Panc1 (cell line): ENCODE measurements at places on chromosomes 5 and 9. TPM values are rescaled to one million over a fixed set of nuclear protein-coding genes. Genes with fewer than 3 reads are reported as not detected.
A peak's percentile ranks its signal among the peaks of the same experiment; 100 is the strongest.

DNA sequence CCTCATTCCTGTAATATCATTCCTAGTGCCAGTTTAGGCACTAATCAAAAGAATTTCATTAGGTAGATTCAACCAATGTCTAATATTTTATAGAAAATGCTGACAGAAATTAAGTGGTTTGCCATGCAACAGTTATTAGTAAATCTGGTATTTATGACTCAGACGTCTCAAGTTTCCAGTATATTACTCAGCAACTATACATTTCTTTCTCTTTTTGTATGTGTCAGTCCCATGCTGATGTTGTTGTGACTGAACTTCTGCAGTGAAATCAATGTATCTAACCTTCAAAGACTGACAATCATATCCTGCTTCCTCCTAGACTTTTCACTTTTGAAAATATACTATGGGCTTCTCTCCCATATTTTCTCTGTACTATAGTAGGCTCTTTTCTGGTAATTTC, 822.5 kb downstream of the NR2F1-AS1 start:
- no peak overlapping the region for H3K4me3 ChIP-seq
- DNase-seq: no peak
- peak overlapping the region; percentile 39; the same call in 1 of the 2 replicates for H3K27ac ChIP-seq
- no peaks in the 10 kb centered on the region for H3K27me3 ChIP-seq

- no peaks in the 10 kb centered on the region; the same call in 1 of the 2 replicates for H3K36me3 ChIP-seq
- no peak for DNase-seq
- no peaks in the 10 kb centered on the region for H3K27me3 ChIP-seq
- no peak overlapping the region for H3K27ac ChIP-seq
Observed at GRCh38 chr5:82622205-82622604, 344.1 kb upstream of the RPS23 start.

- no peak for DNase-seq
- H3K36me3 ChIP-seq: no peaks in the 10 kb centered on the region
- H3K27ac ChIP-seq: no peak overlapping the region
Observed at GRCh38 chr9:128404560-128404959, 16.1 kb upstream of the CERCAM start.

DNA sequence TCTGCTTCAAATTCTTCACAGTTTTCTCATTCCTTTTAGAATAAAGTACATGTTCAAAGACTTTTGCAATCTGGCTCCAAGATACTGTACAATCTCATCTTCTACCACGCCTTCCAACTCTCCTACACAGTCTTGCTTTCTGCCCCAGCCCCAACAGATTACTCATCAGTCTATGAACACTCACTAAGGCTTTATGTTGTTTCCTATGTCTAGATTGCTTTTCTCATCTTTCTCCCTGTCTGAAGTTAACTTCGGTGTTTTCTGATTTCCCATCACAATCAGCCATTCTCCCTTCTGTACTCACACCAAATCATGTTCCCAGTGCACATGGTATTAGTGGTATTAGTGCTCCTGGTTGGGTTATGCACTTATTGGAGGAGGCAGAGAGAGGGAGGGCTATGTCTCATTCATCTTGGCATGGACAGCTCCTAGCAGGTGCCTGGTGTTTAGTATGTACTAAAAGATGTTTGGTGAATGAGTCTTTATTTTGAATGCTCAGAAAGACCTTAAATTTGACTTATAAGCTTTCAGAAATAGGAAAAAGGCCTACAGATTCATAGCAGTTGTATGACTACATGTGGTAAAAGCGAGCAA, 44.0 kb upstream of the ZNF608 start:
- no peak overlapping the region for H3K4me3 ChIP-seq
- no peaks in the 10 kb centered on the region for H3K27me3 ChIP-seq
- H3K27ac ChIP-seq: peak overlapping the region; percentile 60
- H3K4me1 ChIP-seq: no peaks in the 10 kb centered on the region; the same call in 1 of the 2 replicates
- no peak for DNase-seq
- H3K36me3 ChIP-seq: no peaks in the 10 kb centered on the region

DNA sequence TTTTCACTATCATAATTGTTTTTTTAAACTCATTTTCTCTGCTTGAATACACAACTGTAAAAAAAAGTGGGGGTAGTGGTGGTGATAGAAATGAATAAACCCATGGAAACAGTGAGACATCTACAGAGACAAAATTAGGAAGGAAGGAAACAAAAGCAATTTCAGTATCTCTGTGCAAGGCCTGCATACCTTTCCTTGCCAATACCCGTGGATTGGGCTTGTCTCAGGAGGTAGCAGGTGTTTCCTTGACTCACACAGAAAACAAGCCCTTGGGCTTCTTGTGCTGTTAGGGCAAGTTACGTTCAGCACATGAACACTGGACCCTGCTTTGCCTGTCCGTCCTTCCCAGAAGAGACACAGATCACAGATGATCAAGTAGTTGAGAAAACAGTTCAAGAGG, 372.2 kb downstream of the ZSWIM6 start:
- no peak for DNase-seq
- H3K27me3 ChIP-seq: peaks cover 8% of the 10 kb centered on the region; the same call in 1 of the 2 replicates
- no peak overlapping the region for H3K4me3 ChIP-seq
- no peak overlapping the region for H3K27ac ChIP-seq
- H3K4me1 ChIP-seq: no peaks in the 10 kb centered on the region

DNA sequence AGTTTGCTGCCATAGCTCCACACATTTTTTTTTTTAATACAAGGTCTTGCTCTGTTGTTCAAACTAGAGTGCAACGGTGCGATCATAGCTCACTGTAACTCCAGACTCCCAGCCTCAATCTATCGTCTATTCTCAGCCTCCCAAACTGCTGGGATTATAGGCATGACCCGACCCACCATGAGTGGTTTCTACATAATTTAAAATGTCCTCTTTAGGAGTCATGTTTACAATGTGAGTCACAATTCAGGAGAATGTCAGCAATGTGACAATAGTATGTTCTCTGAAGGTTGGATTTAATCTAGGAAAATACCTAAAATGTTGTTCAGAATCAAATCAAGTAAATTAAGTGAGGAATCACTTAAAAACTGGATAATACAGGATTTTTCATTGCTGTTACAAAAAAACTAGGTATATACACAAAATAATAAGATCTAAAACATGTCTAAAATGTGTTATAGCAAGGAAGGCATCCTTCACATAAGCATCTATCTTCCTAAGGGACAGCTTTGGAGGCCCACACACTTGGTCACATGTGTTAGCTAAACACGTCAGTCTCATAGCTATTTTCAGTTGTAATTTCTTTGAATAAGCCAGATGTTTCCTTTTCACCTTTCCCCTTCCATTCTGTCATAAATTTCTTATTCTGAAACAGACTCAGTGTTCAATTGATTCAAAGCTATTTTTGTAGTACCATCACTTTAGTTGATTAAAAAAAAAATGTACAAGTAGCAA, 30.0 kb upstream of the ELAVL2 start:
- no peak for DNase-seq
- no peaks in the 10 kb centered on the region for H3K4me1 ChIP-seq
- no peaks in the 10 kb centered on the region for H3K27me3 ChIP-seq
- no peak overlapping the region for H3K27ac ChIP-seq

DNA sequence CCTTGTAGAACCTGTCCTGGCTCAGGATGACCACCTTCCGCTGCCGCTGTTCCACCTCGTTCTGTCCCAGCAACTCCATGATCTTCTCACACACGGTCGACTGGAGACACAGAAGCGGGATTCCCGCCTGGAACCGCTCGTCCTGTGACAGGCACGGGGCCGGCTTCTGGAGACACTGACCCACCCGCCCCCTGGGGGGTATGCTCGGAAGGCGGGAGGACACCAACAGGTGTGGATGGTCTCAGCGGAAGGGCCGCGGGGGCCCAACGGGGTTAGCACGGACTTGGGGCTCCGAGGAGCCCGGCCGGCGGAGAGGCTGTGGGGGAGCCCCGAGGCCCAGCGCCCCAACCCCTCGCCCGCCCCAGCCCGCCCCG, 530 bp downstream of the UCK1 start:
- no peak for DNase-seq
- H3K36me3 ChIP-seq: no peaks in the 10 kb centered on the region
- H3K27ac ChIP-seq: peak overlapping the region; percentile 69
- peaks cover 11% of the 10 kb centered on the region for H3K4me1 ChIP-seq
- H3K4me3 ChIP-seq: peak overlapping the region; percentile 66
- no peaks in the 10 kb centered on the region for H3K27me3 ChIP-seq

GRCh38 chr5:178186427-178186826, 744 bp downstream of the GMCL2 start:
- no peak overlapping the region for H3K27ac ChIP-seq
- no peaks in the 10 kb centered on the region for H3K27me3 ChIP-seq
- no peaks in the 10 kb centered on the region for H3K4me1 ChIP-seq
- H3K36me3 ChIP-seq: no peaks in the 10 kb centered on the region

DNA sequence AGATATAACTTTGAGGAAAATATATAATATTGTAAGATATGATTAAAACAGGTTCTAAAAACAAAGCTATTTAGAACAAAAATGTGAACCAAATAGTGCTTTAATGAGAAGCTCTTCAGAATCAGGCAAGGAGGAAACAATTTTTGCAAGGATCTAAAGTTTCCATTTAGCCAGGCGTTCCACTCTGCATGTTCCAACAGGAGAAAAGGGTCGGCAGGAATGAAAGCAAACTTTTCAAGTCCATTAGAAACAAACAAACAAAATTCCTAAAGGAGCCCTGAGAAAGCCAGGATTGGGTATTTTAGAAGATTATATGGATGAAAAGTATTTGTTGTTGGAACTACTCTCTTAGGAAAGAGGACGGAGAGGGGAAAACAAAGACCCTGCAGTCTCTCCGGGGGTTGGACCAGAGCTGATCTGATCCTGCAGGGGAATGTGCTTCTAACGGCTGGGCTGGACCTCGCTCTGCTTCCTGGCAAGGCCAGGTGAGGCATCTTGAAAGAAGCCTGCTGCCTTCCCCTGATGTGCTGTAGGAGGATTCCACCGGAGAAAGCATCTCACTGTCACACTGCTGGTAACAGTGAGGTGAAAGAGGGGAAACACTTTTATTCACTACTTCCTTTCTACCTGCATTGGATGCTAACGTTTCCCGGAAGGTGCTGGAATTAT, 94.6 kb downstream of the PRRT1B start:
- H3K27me3 ChIP-seq: no peaks in the 10 kb centered on the region
- no peak overlapping the region for H3K4me3 ChIP-seq
- DNase-seq: no peak
- H3K36me3 ChIP-seq: no peaks in the 10 kb centered on the region

- peak overlapping the region; percentile 60 for H3K27ac ChIP-seq
- no peak overlapping the region for H3K4me3 ChIP-seq
- no peaks in the 10 kb centered on the region for H3K27me3 ChIP-seq
- H3K36me3 ChIP-seq: no peaks in the 10 kb centered on the region
- no peak for DNase-seq
Observed at GRCh38 chr5:143350751-143351602, 52.5 kb downstream of the NR3C1 start.

DNA sequence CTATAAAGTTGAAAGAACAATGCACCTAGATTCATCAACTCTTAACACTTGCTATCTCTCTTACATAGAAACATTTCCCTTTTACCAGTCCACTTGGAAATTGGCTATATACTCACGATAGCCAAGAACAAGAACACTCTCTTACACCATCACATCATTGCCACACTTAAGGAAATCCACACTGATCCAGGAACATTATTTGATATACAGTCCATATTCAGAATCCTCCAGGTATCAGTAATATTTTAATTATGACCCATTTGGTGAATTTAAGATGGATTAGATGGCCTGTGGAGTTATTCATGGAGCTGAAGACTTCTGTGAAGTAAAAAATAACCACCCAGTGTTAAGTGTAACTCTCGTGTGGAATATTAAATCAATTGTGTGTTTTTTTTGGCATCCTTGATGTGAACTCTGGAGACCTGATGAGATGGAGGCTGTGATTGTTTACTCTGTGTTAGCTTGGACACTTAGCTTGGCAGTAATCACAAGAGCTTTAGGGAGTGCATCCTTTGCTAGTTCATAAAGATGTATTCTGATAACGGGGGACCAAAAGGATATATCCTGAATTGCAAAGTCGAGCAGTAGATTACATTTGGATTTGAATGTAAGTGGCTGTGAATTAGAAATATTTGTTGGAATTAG, 52.0 kb upstream of the ABL1 start:
- no peak overlapping the region for H3K27ac ChIP-seq
- peaks cover 11% of the 10 kb centered on the region for H3K4me1 ChIP-seq
- H3K4me3 ChIP-seq: no peak overlapping the region
- no peaks in the 10 kb centered on the region for H3K36me3 ChIP-seq

Gene RNF180
- 7.8 TPM for total RNA-seq

Gene ABHD17B
- 21.1 TPM for total RNA-seq
